ENCODE measurements at places on chromosomes 3 and 15. TPM values are rescaled to one million over a fixed set of nuclear protein-coding genes. Genes with fewer than 3 reads are reported as not detected.

Gene PLA2G4B
- total RNA-seq = 10.6 TPM

Gene ASB14
- not detected for total RNA-seq

Gene SLC28A2
- not detected for total RNA-seq

Gene SLC12A8
- 11.6 TPM for total RNA-seq

Gene IGDCC3
- 35.1 TPM for total RNA-seq

Gene CDHR4
- not detected for total RNA-seq

Gene TIMP4
- total RNA-seq = 0.16 TPM

Gene GOLGA8N
- 9.9 TPM for total RNA-seq

Gene CCR9
- not detected for total RNA-seq

Gene CFAP100
- total RNA-seq = not detected

Gene USP4
- total RNA-seq = 54.5 TPM

Gene WDR93
- total RNA-seq = 0.34 TPM
